ENCODE measurements at places on chromosomes 4 and X.

GRCh38 chr4:6974138-6974848, 64.7 kb downstream of the TBC1D14 start:
- peak; percentile 92 for DNase-seq

- DNase-seq: no peak
Measured at GRCh38 chrX:2516623-2517022, 15.8 kb upstream of the DHRSX start.

DNA sequence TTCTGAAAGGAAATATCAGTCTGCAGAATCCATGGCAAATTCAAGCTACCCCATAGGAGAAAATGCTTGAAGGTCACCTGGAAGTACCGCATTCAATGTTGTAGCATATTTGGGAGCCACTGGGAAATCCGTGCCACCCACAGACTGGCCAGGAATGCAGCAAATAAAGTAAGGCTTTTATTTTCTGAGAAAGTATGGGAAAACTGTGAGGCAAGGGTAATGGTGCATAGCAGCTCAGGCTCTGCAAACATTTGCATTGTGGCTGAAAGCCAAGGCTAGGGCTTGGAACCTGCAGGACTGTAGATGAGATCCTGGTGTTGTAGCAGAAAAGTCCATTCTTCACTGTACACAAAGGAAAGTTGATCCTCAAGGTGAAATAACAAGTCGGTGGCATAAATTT, 450.9 kb upstream of the NR3C2 start:
- no peak for DNase-seq

GRCh38 chr4:121358473-121358872, 22.3 kb downstream of the QRFPR start:
- DNase-seq: no peak

- DNase-seq: no peak
Measured at GRCh38 chr4:162959046-162959445, 207.6 kb downstream of the NAF1 start.

DNA sequence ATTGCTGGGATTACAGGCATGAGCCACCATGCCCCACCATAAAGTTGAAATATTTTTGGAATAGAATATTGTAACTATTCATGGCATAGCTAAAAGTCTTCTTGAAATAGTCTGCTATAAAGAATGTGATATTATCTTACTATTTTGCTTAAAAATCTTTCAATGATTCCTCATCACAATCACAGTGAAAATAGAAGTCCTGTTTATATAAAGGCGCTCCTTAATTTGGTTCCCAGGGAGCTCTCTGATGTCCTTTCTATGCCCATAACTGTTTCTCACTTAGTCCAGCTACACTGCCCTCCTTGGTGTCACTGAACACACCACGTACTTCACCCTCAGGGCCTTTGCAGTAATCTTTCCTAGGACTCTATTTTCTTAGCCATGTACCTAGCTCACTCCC, 331.7 kb upstream of the GIMD1 start:
- DNase-seq: no peak

DNA sequence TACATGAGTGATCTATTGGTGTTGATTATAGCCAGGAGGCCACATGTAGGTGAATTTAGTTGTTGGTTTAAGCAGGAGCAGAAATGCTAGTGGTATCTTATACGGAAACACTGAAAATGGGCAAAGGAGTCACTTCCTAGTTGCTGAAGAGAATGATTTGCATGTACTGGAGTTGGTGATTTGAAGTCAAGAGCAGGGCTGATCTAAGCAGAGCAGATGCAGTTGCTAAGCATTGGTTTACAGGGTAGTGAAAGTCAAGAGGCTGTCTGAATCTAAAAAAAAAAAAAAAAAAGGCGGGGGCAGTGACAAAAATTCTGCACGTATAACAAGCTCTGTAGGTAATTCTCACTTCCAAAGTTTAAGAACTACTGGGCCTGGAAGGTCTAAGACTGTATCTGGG, 90.4 kb upstream of the HPRT1 start:
- DNase-seq: no peak

- no peak for DNase-seq
Measured at GRCh38 chr4:181991369-181992108, 251.7 kb upstream of the TENM3 start.

- DNase-seq: no peak
Measured at GRCh38 chr4:124435274-124435950, 277.1 kb downstream of the ANKRD50 start.

DNA sequence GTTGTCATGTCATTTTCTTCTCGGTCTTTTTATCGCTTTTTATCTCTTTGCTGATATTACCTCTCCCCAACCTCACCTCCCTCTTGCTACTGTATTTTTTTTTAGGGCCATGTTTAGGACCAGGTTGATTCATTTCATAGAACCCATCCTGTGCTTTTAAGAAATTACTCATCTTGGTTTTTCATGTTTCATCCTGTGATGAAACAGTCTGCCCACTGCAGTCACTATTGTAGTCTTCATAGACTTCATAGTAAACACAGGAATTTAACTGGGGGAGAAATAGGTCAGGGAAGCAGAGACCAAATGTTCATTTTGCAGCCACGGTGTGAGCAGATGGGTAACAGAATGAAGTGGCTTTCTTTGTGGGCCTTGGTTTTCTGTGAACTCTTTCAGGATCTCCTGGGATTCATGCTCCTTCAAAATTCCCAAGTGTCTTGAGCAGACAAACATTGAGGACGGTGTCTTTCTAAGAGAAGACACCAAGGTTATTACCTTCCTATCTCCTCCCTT, 161.8 kb downstream of the NAA11 start:
- no peak for DNase-seq

Measured in stimulated activated CD8-positive, alpha-beta memory T cell treated with anti-CD3 and anti-CD28 coated beads, Interleukin-4, amount 100 ng/mL, for 48 hours (primary cell).